ENCODE measurements at places on chromosomes 7 and 10.
A peak's percentile ranks its signal among the peaks of the same experiment; 100 is the strongest.

DNA sequence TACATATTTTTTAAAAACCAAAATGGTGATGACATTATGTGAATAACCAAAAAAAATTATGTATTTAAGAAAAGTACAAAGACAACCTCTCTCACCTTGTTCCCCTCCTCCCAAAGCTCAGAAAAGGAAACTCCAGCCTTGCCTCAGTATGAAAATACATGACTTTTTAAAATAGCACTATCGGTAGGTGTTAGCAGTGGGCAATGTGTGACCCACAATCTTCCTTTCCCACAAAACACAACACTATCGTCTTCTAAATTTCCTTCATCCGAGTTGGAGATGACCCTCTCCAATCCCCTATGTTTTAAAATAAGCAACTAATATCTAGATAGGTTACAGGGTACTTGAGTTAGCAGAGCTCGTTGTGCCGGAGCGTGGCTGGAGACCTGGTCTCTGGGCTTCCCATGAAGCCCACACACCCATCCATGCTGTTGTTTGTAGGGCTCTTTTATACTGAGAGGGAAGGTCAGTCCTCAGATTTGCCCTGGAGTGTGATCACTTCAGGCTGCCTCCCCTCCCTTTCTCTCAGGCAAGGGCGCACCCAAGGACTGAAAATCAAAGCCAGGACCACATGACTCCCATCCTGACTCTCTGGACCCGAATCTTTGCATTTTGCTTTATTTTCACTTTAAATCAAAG, 107.6 kb downstream of the JAZF1 start:
- DNase-seq: no peak

GRCh38 chr7:131563918-131564317, 7.5 kb upstream of the PODXL start:
- DNase-seq: no peak

GRCh38 chr10:28496481-28496961, 36.4 kb upstream of the WAC start:
- DNase-seq: no peak

DNA sequence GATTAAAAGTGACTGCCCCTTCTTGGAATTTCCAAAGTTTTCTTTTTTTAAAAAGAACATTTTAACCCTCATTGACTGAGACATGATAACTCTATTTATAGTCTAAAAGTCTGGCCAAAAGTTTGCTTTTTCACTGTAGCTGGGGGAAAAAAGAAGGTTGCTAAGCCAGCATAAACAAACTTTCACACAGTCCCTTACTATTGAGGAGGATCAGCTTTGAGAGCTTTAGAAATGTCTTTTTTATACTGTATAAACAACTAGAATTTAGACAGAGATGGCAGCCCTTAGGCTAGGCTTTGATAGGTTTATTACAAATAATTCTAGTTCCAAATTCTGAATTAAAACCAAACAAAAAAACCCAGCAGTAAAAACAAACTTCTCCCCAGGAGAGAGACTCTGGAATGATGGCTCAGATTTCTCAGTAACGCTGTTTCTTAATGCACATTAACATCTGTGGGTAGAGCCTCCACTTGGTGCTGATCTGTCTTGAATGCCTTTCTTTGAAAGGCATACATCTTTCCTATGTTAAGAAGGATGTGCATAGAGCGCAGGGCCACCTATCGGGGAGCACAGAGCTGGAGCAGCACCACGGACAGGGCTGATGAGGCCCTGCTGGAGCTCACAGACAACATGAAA, 100.9 kb upstream of the PDLIM1 start:
- no peak for DNase-seq

DNA sequence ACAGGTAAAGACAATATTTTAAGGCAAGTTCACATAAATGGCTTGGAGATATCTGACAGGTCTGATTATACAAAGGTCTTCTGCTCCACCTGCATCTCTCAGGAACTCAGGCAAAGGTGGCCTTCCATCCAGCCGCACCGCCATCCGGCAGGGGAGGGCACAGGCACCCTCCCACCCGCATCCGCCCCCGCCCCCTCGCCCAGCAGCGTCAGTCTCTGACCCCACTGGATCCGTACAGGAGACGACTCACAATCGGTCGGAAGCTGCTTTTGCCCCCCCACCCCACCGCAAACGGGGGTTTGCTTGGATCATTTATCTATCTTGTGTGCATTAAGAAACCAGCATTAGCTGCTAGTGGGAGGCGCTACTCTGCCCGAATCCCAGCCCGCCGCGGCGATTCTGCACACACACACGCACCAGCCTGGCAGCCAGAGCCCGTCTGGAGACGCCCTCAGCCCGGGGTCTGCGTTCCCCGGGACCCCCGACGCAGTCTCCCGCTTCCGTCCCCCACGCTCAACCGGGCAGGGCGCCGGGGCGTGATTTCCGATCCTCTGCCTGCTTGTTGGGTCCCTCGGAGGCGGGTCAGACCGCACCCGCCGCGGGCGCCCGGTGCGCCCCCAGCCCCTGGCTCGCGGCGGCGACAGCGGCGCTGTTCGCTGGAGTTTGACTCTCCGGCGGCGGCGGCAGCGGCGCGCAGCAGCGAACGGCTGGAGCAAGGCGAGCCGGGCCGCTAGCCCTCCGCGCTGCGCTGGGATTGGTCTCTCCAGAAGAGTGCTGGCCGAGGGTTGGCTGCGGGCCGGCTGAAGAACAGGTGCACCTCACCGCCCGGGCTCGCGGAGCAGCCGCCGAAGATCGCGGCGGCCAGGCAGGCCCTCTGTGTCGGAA, 820 bp upstream of the NRG3 start:
- DNase-seq: peak; percentile 73

DNA sequence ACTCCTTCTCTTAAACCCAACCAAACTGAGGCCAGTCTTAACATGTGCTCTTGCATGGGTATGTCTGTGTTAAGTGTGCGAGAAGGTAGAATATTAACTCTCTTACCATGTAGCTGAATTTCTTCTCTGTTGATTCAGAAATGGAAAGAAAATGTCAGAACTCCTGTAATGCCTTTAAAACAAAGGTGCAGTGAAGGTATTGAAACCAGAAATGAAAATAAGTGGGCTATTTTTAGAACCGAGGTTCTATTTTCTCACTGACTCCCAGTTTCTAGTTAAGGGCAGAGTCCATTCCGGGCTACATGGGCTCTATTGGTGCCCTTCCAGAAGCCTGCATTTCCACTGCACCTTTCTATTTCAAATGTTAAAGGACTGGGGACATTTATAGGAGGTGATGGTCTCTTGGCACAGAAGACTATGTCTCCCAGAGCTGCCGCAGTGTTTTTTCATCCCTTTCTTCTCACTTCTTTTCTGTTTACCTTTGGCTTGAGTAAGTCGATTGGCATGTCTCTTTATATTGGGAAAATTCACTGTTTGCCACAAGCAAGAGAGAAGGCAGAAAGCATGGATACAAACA, 174.9 kb downstream of the LRMDA start:
- DNase-seq: no peak

GRCh38 chr7:1815051-1815481, 145.0 kb downstream of the ELFN1 start:
- no peak for DNase-seq

GRCh38 chr7:151012031-151012692, 12.1 kb downstream of the ATG9B start:
- no peak for DNase-seq

GRCh38 chr10:44689368-44689767, 221.8 kb upstream of the TMEM72 start:
- no peak for DNase-seq

DNA sequence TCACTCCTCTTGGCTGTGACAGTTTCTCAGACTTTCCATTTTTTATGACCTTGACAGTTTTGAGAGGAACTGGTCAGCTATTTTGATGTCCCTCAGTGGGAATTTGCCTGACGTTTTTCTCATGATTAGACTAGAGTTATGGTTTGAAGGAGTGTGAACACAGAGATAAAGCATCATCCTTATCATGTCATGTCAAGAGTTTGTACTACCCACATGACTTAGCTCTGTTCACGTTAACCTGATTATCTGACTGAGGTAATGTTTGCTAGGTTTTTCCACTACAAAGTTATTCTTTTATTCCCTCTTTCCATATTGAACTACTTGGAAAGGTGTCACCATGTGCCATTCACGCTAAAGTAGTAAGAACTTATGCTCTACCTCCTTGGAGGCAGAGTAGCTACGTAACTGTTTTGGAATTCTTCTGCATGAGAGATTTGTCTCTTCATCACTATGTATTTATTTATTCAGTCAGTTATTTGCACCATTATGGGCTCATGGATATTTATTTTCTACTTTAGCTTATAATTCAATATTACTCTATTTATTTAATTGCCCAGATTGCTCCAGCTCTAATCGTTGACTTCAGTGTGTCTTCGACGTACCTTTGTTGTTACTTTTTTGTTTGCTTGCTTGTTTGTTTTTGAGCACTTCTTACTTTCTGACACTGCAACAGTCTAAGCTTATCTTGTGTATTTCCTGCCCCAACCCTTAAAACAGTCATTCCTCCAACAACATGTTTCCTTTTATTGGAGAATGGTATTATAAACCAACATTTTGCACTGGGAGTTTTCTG, 50.4 kb downstream of the CPED1 start:
- no peak for DNase-seq

DNA sequence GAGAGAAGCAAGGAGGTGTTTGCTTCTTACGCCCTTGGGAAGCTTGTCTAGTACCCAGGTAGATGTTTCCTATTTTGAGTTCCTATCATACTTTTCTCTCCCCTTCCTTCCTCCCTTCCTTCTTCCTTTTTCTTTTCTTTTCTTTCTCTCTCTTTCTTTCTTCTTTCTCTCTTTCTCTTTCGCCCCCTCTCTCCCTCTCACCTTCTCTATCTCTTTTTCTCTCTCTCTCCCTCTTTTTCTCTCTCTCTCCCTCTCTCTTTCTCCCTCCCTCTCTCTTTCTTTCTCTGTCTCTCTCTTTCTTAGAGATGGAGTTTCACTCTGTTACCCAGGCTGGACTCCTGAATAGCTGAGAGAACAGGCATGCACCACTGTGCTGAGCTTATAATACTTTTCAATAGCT, 322.2 kb downstream of the TNS3 start:
- DNase-seq: no peak

- no peak for DNase-seq
Measured at GRCh38 chr7:133675510-133676218, 422.8 kb downstream of the EXOC4 start.

DNA sequence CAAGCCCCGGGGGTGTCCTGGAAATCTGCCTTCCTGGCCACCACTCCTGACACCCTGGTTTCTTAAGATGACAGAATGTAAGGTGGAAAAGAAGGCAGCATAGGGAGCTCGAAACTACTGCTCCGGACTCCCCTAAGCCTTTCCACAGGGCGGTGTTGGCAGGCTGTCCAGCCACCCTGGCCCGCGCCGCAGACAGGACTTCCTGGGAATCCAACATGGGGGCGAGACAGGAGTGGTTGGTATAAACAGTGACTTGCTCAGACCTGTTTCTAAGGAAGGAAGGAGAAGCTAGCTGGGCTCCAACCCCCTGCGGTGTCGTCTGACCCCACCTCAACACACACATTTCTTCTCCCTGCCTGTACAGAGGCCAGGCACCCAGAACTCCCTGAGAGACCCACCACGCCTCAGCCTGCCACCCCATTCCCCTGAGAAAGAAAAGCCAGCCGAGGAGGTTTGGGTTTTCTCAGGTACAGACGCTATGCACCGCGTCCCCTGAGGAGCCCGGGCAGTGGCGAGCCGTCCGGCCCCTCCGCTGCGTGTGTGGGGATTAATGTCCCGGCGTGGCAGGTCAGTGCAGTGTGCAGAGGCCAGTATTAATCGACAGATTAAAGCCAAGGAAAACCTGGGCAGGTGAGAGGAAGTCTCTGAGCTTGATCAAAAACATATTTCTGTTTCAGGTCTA, 349.6 kb upstream of the MKI67 start:
- DNase-seq: no peak

DNA sequence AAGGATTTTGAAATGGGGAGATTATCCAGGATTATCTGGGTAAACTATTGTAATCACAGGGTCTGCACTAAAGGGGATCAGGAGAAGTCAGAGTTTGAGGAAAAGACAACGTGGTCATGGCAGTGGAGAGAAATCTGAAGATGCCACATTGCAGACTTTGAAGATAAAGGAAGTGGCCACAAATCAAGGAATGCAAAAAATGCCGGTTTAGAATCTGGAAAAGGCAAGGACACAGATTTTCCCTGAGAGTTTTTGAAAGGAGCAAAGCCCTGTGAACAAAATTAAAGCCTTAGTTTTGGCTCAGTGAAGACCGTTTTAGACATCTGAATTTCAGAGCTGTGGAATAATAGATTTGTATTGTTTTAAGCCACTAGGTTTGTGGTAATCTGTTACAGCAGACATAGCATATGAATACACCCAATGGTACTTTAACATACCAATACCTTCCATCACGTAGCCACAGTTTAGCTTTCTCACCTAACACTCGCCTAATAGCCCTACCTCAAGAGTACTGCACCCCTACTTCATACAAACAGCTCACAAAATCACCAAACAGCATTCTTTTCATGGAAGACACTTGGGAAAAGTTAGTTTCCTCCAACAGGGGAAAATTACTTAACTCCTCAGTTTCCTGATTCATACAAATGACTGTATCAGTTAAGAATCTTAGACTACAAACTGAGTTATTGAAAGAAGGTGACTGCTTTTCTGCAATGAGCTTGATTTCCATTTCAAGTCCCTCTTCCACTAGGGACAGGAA, 446.5 kb downstream of the INHBA start:
- DNase-seq: no peak

GRCh38 chr10:86287966-86288579, 78.5 kb downstream of the GRID1 start:
- peak; percentile 81 for DNase-seq

- DNase-seq: no peak
Measured at GRCh38 chr10:129716211-129716681, 247.8 kb downstream of the EBF3 start.

DNA sequence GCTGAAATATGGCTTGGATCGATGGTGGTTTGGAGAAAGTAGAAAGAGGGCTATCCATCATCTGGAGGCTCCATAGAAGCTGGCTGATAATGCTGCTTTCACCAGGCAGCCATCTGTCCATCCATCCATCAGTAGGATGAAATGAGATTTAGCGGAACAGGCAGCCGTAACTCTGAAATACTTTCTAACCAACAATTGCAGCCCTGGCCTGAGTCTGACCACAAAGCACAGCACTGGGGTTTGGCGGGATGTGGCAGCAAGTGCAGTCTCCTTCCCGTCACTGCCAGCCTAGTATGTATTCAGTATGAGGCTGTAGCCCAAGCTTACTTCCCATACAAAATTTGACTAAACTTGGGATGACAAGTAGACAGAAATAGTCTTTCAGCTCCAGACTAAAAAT, 38.0 kb downstream of the R3HCC1L start:
- no peak for DNase-seq

GRCh38 chr7:30147785-30148184, 13.0 kb downstream of the MTURN start:
- no peak for DNase-seq

GRCh38 chr7:81769891-81770727, at the start of gene HGF:
TSS of gene HGF (minus strand) at chr7:81770047. CDS start at chr7:81769971, 76 bp downstream.
- DNase-seq: no peak
